Adrenal gland (tissue), 19 donors: ENCODE measurements at places on chromosomes 13 and 19. TPM values are rescaled to one million over a fixed set of nuclear protein-coding genes. Genes with fewer than 3 reads are reported as not detected.

The ZNF561 gene
- 20.1 TPM for polyA plus RNA-seq

The MAMSTR gene
- polyA plus RNA-seq: 31.9 TPM

The FCER2 gene
- 0.54 TPM for polyA plus RNA-seq

The RFX1 gene
- polyA plus RNA-seq: 1.4 TPM

The SYCN gene
- polyA plus RNA-seq: not detected

The RNASEH2A gene
- polyA plus RNA-seq: 1.8 TPM
